ENCODE measurements at places on chromosomes 3 and 15. TPM values are rescaled to one million over a fixed set of nuclear protein-coding genes. Genes with fewer than 3 reads are reported as not detected.

ACTRT3 gene
- total RNA-seq: 2.2 TPM

P2RY12 gene
- total RNA-seq: 4.7 TPM

RHOV gene
- total RNA-seq: 1.4 TPM

GOLGA8M gene
- 5.6 TPM for total RNA-seq

C3orf22 gene
- not detected for total RNA-seq

PTH1R gene
- total RNA-seq: 18.1 TPM

SPINK8 gene
- total RNA-seq: not detected

MED12L gene
- 38.1 TPM for total RNA-seq

WNT5A gene
- total RNA-seq: 8.8 TPM

GOLGA8N gene
- total RNA-seq: 23.5 TPM

NPHP3 gene
- total RNA-seq: 27.9 TPM

EXD1 gene
- 0.29 TPM for total RNA-seq

Data from dorsolateral prefrontal cortex (tissue), 122 donors.